Activated naive CD4-positive, alpha-beta T cell treated with anti-CD3 and anti-CD28 coated beads for 36 hours (primary cell): ENCODE measurements at places on chromosomes 16 and 17. TPM values are rescaled to one million over a fixed set of nuclear protein-coding genes. Genes with fewer than 3 reads are reported as not detected.
A peak's percentile ranks its signal among the peaks of the same experiment; 100 is the strongest.

- no peak for DNase-seq
Observed at GRCh38 chr16:85300406-85300968, 188.2 kb upstream of the CIBAR2 start.

GRCh38 chr16:88415713-88416323 lies 33.1 kb downstream of the ZNF469 start:
- DNase-seq, result no peak

GRCh38 chr17:65139101-65139764 lies 2.1 kb downstream of the RGS9 start:
- no peak for DNase-seq

DNA sequence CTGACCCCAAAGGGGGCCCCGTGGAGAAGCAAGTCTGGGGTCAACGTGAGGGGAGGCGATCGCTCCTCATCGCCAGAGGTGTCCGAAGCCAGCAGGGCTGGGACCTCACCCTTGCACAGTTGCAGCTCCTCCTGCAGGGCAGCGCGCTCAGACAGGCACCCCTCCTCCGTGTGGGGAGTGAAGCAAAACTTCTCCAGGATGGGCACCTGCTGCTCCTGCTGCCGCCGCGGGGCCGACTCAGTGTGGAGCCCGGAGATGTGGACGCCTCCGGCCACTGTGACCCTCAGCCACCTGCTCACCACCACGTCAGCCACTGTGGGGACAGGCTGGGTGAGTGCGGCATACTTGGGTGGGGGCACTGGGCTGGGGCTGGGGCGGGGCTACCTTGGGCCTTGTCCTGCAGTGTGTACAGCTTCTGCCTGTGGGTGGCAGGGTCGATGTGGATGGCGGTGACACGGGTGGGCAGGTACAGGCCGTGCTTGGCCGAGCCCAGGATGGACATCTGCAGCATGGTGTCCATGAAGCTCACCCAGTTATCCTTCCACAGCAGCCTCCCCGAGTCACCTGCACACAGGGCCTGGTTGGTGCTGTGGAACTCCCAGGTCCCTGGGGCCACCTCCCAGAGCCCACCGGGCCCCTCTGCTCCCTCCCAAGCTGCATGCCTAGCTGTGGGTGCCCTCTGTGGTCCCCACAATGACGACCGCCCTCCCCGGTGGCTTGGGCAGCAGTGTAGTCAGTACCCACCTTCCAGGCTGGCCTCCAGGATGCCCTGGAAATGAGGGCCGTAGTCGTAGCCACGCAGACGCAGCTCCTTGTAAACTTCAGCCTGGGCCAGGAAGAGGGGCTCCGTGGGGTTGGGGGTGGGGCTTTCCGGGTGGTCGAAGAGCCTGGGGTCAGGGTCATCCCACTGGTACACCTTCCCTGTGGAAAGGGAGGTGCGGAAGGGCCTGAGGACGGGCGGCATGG lies 10.8 kb downstream of the FASN start:
- DNase-seq, result no peak

C17orf113 gene
- total RNA-seq, result 0.20 TPM

- DNase-seq, result no peak
Observed at GRCh38 chr17:17749025-17749772, 67.9 kb downstream of the RAI1 start.

TANC2 gene
- 5.7 TPM for total RNA-seq

KRTAP3-1 gene
- not detected for total RNA-seq

LGALS9B gene
- total RNA-seq, result not detected

TAT gene
- total RNA-seq, result not detected

KRT27 gene
- total RNA-seq, result not detected

SPNS1 gene
- 10.5 TPM for total RNA-seq

DNA sequence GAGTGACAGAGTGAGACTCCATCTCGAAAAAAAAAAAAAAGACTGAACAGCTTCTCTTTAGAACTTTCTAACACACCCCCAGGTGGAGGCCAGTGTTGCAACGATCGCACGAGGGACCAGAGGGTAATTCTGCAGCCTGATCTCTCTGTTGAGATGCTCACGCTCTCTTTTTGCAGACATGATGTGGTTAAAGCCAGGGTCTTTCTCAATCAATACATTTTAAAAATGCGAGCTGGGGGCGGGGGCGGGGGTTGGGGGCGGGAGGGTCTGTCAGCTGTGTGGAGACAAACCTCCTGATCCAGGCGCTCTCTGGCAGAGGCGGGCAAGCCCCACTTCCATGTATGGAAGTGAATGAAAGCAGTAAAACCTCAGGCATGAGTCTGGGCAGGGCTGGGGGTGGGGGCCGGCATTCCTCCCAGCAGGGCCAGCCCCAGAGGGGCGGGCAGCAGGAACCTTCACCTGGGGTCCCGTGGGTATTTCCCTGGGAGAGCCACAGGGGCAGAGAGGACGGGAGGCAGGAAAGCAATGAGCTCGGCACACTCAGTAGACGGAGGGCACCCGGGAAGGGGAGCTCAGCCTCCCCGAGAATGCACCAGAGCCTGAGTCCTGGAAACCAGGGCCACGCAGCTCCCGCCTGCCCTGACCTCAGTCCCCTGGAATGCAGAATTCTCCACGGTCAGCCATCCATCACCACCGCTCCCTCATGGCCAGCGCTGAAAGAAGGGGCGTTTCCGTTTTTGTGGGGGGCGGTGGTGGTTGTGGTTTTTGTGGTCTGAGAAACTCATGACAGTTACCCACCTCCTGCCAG lies 28.0 kb downstream of the NXN start:
- DNase-seq, result no peak

DNA sequence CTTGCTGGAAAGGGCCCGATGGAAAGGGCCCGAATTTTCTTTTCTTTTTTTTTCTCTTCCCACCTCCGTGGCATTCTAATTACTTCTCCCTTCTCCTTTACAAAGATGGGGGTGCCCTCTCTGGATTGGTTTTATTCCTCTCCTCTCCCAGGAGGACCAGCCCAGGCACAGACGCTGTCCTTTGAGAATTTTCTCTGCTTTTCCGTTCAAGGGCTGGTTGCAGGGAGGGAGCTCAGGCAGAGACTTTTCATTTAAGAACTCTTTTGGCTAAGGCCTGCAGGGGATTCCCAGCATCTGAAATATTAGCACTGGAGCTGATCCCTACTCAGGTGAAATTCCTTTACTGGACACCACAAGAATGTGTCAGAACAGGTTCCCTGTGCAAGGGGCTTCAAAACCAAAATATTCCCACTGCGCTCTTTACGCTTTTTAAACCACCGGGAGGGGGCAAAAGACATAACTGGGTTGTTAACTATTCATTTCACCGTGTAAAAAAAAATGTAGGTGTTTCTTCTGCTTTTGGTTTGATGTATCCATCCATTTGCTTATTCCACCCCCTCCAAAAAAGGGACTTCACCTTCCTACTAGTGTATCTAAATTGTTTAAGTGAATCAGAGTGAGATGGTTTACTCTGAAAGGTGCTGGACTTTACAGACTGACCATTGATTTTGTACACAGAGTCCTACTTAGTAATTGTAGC lies 1.4 kb downstream of the NFAT5 start:
- peak; percentile 58 for DNase-seq

GRCh38 chr17:76277300-76278267 lies 12.4 kb downstream of the UBALD2 start:
- no peak for DNase-seq

DNA sequence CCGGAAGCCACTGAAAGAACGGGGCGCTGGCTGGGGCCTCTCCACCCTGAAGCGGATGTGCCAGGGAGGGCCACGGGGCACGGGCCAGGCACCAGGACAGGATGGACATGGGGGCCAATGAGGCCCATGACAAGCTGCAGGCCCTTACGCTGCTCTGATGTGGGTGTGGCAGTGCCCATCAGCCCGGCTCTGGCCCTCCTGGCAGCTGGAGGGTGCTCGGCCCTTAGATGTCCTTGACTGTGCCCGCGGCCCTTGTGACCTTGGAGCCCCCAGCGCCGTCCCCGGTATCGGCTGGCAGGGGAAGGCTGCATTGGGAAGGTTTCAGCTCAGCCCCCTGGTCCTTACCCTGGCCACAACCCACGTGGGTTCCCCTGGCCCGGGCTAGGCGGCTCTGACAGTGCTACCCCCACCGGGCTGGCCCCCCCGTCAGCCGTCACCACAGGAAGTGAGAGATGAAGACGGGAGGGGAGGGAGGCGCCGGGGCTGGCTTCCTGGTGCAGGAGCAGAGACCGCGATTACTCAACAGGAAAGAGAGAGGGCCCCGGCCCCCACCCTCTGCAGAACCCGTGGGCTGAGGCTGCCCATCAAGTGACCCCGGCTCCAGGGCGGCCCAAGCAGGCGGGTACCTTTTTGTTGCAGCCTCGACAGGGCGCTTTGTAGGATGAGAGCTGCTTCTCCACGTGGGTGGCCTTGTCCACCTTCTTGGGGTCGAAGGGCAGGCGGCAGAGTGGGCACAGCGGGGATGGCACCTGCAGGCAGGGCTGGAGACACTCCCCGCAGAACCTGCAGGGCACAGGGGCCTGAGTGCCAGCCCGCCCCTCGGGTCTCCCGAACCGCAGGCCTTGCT lies 5.3 kb downstream of the RNF166 start:
- peak; percentile 98 for DNase-seq

GRCh38 chr17:1241929-1242328 lies 28.3 kb upstream of the BHLHA9 start:
- no peak for DNase-seq

GRCh38 chr16:259814-260253 lies 15.9 kb downstream of the RGS11 start:
- no peak for DNase-seq

DNA sequence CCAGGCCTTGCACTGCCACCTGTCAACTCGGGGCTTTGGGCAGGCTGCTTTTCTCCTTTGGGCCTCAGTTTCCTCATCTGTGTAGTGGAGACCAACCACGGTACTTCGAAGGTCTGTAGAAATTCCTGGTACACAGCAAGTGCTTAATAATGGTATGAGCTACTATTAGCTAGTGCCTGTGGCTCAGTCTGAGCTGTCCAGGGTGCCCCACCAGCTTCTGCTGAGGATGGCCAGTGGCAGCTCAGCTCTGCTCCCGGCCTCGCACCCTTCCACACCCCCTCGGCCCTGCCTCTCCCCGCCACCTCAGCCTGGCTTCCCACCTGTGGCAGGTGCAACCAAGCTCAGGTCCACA lies 26.2 kb upstream of the PLCG2 start:
- DNase-seq, result no peak

DNA sequence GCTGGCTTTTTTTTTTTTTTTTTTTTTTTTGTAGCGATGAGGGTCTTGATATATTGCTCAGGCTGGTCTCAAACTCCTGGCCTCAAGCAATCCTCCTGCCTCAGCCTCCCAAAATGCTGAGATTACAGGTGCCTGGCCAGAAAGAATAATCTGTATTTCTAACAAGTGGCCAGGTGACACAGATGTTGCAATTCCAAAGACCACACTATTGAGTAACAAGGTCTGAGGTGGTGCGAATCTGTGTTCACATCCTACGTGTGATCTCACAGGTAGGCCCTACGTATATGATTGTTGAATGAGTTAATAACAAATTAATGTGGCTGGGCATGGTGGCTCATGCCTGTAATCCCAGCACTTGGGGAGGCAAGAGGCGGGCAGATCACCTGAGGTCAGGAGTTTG lies 33.3 kb downstream of the OTOA start:
- no peak for DNase-seq

ALDH3A1 gene
- total RNA-seq, result not detected

GRCh38 chr17:63564562-63564961 lies 14.3 kb downstream of the DCAF7 start:
- DNase-seq, result no peak

GRCh38 chr17:55200904-55201303 lies 63.9 kb upstream of the HLF start:
- DNase-seq, result no peak

GRCh38 chr17:40697297-40697696 lies 6.3 kb downstream of the KRT24 start:
- no peak for DNase-seq

- no peak for DNase-seq
Observed at GRCh38 chr17:76833034-76833644, 35.1 kb upstream of the MGAT5B start.

TPSD1 gene
- total RNA-seq, result not detected

- DNase-seq, result no peak
Observed at GRCh38 chr16:25494292-25494691, 197.5 kb upstream of the HS3ST4 start.
